ENCODE measurements at places on chromosomes 2 and 18.

DNA sequence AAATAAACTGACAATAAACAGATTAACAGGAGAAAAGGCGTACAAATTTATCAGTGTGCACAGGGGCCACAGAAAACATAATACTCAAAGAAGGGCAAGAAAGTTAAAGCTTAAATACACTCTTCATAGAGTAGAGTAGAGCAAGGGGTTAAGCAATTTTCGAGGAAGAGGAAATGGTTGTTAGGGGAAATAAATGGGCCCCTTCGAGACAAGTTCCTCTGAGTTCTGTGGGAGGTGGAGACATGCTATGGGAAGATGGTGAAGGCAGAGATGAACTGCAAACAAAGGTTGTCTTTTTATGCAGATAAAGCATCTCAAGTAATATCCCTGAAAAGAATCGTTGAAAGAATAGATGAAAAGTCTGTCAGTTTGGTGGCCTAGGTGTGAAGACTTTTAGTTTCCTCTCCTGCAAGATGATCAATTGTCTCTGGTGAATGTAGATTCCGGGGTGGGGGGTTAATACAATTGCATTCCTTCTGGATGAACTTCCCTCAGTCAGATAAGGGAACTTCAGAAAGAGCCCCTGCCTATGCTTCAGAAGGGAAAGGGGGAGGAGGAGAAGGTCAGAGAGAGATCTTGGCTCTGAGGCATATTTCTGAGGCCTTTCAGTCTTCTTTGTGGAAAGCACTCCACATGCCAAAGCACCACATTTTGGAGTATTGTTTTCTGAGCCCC is 127.0 kb downstream of the METTL4 start:
- no peak for DNase-seq

- DNase-seq = no peak
These were observed 181.2 kb upstream of the LRATD1 start for GRCh38 chr2:14451312-14451711.

- no peak for DNase-seq
These were observed 13.7 kb downstream of the HES6 start for GRCh38 chr2:238225911-238226697.

- DNase-seq = no peak
These were observed 85.4 kb upstream of the EML6 start for GRCh38 chr2:54638103-54638502.

- DNase-seq = no peak
These were observed 213.4 kb downstream of the CDCA7 start for GRCh38 chr2:173568054-173568453.

Data from CD4-positive, CD25-positive, alpha-beta regulatory T cell (primary cell).